ENCODE measurements at places on chromosomes 7 and 10.

DNA sequence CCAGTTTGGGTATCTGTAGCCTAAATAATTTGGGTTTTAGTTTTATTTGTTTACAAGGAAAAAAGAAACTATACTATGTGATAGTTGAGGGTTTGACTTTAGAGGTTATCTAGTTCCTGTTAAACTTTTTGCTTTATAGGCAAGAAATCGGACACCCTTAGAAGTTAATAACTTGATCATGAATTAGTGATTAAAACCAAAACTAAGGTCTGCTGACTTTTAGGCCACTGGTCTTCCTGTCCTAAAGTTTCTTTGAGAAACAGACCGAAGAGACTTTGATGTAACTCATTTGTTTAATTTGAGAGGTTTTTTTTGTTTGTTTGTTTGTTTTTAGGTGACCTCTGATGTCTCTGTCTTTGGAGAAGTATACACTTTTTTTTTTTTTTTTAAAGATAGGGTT lies 59.7 kb downstream of the PHTF2 start:
- no peak for DNase-seq

DNA sequence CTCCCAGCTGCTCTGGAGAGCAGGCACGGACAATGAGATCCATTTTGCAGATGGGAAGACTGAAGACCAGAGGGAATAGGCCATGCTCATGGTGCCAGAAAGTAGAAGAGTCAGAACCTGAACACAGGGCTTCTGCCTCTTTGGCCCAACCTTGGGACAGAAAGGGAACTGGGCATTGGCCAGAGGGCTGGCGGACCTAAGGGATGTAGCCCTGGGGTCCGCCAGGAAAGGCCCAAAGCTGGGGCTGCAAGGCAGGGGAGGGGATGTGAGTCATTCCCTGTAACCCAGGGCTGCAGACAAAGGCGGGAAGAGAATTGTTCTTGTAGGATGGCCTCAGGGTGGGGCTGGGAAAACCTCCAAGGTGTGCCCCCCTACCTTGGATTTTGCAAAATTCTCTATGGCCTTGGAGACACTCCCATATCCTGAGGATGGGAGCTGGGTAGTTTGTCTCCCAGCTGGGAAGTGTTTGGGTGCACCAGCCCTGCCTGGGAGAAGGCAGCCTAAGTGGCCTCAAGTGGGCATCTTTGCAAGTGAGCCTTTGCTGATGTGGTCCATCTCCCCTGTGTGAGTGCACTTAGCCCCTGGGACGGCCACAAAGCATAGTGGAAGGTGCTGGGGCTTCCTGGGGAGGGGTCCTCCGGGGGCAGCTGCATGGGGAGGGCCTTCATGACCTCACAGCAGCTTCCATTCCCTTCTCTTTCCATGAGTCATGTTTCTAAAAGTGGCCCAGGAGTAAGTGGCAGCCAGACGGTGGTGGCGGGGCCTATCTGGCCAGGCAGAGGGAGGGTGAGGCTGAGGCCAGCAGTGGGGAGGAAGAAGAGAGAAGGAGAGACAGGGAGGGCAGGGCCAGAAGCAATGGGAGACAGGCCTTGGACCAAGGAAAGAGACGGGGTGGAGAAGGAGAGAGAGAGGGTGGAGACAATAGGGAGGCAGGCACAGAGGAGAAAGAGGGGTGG lies 9.2 kb downstream of the AQP1 start:
- DNase-seq: no peak

DNA sequence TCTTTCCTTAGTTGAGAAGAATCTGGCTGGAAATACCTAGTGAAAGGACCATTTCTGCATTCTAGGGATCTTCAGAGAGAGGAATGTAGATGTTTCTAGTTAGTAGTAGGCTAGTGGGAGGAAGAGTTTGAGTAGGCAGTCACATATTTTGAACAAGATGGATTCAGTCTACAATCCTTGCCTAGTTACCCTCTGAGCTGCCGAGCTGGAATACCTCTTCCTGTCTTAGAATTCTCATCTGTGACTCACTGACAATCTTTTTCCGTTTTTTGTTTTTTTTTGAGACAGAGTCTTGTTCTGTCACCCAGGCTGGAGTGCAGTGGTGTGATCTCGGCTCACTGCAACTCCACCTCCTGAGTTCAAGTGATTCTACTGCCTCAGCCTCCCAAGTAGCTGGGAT lies 30.7 kb upstream of the PLPP4 start:
- DNase-seq: no peak

DNA sequence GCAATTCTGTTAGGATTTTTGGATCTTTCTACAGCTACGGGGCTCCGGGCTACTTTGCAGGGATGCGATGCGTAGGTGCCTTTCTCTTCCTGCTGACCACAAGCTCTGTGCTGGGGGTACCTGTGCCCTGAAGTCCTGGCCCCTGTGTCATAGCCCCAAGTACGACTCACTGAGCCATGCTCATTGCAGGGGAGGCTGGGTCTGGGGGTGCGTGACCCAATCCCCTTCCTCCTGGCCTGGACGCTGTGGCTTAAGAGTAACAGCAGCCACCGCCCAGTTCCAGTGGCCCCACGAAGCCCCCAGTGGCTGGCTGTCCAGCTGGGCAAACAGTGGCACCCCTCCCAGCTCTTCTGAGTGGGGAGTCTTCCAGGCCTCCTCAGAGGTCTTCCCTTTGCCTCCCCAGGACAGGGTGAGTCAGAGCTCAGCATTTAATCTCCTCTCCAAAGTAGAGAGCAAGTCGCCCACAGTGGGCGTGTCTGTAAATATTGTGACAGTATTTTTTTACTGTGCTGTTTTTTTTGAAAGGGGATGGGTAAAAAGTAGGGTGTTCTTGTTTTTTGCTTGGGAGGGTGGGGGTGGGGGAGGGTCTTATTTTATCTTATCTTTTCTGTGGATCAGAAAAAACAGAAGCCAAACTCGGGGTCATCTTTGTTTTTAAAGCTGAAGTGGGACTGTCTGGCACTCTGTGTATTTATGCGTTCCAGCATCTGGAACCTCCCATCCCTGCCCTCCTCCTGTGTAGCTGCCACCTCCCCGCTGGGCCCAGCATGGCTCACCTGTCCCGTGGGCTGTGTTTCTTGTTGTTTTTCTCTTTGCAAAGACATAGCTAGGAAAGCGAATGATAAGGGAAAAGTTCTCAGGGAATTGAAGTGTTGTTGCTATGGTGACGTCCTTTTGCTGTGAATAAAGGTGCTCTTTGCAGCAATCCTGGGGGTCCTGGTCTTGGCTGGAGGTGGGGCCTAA lies 8.2 kb downstream of the LFNG start:
- peak; percentile 69 for DNase-seq

- DNase-seq: peak; percentile 94
Observed at GRCh38 chr10:72319416-72320254, 35.1 kb downstream of the DNAJB12 start.

- peak; percentile 37 for DNase-seq
Observed at GRCh38 chr10:73859428-73859783, 14.9 kb downstream of the CAMK2G start.

DNA sequence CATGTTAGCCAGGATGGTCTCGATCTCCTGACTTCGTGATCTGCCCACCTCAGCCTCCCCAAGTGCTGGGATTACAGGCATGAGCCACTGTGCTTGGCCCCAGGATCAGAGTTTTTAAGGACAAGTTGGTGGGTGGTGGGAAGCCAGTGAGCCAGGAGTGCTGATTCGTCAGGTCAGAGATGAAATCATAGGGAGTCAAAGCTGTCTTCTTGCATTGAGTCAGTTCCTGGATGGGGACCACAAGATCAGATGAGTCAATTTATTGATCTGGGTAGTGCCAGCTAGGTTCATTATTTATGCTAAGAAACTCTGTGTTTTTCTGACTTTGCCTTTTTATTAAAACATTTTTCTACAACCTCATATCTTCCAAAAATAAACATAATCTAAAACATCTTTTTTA lies 423.8 kb downstream of the ARL4A start:
- no peak for DNase-seq

GRCh38 chr10:110788620-110789385 lies 82.9 kb upstream of the PDCD4 start:
- no peak for DNase-seq

- no peak for DNase-seq
Observed at GRCh38 chr10:86017841-86018734, 348.5 kb downstream of the GRID1 start.

DNA sequence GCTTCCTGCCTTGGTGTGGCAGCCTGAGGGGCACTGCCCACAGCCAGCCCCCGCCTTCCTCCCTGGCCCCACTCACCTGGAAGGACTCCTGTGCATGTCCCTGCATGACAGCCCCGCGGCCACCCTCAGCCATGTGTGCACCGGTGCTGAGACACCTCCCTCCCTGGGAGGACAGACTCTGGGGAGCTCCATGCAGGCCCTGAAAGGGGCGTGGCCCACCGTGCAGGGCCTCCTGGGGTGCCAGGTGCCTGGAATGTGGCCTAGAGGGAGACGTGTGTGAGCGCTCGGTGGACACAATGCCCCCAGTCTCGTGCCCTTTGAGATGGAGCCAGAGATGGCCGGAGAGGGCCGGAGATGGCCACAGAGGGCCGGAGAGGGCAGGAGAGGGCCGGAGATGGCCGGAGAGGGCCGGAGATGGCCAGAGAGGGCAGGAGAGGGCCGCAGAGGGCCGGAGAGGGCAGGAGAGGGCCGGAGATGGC lies 59.1 kb upstream of the PPP2R2D start:
- no peak for DNase-seq
